NCI-H1105 treated with DMSO at 0.1 percent for 48 hours (cell line): ENCODE measurements at places on chromosomes 7 and 10.

- DNase-seq = no peak
Observed at GRCh38 chr10:123392182-123392963, 238.2 kb downstream of the BUB3 start.

DNA sequence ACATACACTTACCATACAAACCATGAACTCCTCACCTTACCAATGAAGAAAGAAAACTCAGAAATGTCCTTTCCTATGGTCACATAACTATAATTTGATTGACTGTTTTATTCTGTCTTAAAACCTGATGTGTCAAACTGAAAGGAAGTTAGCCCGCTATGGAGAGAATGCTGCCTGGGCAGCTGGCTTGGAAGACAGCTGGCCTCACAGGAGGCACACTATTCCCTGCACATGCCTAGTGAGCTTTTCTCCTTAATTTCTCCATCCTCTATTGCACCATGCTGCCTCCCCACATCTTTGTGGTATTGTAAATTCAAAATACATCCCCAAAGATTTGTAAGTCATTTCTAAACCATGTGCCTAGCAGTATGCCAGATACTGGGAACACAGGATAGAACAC is 163.3 kb downstream of the STK31 start:
- no peak for DNase-seq

GRCh38 chr7:84159435-84159834 is 35.2 kb downstream of the SEMA3A start:
- DNase-seq = peak; percentile 10

- DNase-seq = no peak
Observed at GRCh38 chr7:137886746-137887145, 40.0 kb upstream of the DGKI start.

DNA sequence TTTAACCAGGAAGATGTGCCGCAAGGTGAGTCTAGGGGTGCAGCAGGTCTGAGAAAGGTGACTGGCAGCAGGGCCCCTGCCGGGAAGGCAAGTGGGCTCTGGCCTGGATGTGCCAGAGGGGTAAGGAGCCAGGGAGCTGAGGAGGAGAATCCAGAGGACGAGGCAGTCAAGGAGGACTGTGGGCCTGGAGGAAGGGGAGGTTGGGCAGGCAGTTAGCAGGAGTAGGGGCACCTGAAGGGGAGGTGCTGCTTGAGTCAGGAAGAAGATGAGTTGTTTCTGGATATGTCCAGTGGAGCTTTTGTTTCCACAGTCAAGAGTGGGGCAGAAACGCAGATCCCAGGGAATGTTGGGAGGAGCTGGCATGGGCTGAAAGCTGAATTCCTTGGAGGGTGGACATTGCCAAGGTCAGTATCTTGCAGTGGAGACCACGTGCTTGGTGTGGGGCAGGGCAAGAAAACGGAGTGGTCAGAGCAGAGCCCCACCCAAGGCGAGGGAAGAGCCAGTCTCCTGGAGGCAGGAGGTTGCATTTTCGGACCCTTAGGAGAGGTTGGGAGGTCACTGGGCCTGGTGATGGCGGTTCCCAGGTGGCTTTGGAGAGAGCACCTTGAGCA is 34.0 kb downstream of the MINDY4 start:
- DNase-seq = no peak

DNA sequence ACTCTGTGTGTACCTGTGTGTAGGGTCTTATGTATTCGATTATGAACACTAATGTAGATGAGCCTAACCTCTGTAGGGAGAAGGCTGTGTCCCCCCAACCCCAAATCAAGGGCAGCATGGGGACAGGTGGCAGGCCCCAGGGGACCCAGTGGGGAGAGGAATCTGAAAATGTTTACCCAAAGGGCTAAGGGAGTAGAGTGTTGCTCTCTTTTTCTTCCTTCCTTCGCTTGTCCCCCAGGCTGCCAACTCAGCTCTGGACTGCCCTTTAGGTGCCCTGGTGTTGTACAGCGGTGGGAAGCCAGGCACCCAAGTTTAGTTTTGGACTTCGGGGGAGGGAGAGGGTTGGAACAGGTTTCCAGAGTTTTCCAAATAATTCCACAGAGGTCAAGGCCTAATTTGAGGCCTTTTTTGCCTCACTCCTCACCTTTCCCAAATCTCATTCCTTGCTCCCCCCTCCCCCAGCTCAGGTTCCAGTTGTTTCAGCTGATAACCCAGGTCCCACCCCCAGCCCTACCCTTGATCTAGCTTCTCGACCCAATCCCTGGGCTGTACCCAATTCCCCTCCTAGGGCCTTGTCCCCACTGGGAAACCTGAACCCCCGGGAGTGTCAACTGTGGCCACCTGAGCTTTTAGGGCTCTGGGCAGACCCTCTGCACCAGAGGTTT is 9.1 kb upstream of the PAX2 start:
- no peak for DNase-seq

GRCh38 chr10:92756201-92757065 is 66.7 kb downstream of the HHEX start:
- DNase-seq = no peak

DNA sequence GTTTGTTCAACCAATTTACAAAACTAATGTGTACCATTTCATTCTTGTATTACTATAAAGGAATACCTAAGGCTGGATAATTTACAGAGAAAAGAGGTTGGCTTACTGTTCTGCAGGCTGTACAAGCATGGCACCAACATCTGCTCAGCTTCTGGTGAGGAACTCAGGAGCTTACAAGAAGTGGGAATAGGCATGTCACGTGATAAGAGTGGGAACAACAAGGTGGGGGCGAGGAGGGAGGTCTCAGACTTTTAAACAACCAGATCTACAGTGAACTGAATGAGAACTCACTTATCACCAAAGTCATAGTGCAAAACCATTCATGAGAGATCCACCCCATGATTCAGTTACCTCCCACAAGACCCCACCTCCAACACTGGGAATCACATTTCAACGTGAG is 1178.0 kb downstream of the REEP3 start:
- no peak for DNase-seq

- peak; percentile 11 for DNase-seq
Observed at GRCh38 chr10:96612055-96612830, 25.4 kb upstream of the TM9SF3 start.

GRCh38 chr10:84563868-84564267 is 235.5 kb downstream of the CCSER2 start:
- no peak for DNase-seq

DNA sequence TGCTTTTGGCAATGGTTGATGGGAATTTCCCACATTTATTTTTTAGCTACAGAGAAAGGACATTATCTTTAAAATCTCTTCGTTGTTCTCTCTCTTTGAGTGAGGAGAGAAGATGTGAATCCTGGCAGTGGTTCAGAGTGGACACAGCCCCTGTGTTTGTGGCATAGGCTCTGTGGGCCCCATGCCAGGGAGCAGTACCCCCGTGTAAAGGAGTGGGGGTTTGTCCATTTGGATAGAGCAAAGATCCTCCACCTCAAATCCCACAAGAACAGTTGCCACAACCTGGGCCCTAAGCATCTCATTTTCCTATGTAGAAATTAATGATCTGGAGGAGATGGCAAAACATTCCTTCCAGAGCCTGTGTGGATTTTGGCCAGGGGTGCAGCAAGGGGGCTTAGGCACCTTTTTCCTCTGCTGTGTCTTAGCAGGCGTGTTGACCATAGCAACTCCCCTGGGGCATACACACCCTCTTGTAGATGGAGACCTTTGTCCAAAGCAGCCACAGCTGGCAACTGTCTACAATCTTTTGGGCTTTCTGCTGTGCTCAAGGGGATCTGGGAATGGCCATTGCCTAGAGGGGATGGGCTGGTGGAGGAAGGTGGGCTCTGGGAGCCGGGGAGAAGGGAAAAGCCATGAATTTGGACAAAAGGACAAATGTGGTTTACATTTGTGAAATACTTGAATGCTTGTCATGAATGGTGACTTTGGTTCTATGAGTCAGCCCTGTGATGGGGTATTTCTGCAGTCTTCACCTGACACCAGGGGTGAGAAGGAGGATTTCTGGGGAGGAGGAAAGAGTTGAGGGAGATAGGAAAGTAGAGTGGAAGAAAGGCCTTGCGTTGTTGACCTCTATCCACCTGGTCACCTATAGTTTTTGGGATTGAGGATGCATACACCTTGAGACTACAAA is 92.0 kb downstream of the TCF7L2 start:
- DNase-seq = no peak

DNA sequence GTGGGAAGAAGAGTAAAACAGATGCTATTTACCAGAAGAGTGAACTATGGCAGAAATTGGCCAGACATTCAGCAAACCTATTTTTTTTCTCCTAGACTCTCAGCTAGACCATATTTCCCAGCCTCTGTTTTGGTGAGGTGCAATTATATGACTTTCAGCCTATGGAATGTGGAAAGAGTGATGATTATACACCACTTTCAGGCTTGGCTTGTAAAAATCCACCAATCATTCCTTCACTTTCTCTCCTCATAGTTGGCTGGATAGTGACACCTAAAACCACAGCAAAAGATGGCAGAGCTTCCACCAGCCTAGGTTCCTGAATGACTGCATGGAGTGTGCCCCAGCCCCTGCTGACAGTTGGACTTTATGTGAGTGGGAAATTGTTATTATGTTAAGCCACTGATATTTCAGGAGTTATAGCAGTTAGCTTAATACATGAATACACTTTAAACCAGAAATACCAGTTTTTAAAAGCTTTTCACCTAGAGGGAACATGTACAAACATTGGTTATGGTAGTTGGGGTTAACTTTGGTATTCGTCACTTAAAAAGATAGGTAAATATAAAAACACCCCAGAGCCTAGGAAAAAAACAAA is 19.1 kb upstream of the TNKS2 start:
- no peak for DNase-seq

- DNase-seq = no peak
Observed at GRCh38 chr10:28922127-28922526, 244.8 kb downstream of the BAMBI start.

DNA sequence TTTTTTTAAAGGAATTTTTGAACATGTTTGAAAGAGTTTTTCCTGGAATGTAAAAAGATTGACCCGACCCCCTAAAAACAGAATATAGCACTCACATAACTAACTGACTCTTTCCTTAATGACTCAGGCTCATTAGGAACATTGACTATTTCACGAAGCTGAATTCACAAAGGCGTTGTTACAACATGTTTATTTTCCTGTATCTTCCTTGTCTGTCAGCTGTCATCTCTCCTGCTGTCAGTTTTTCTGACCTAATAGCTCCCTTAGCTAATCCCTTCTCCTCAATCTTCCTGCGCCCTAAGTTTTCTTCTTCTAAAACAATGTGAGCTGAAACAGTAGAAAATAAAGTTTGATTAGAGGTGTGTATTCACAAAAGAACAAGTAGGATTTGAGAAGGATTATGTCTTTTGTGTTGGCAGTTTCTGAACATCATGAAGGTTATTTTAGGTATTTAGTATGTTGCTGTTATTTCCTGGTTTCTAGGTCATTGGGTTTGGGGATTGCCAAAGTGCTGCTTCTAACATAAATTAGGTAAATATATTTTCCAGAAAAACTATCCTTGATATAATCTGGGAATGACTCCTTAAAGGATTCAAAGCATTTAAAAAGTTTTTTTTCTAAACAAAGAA is 4.6 kb upstream of the MDFIC start:
- no peak for DNase-seq

- peak; percentile 40 for DNase-seq
Observed at GRCh38 chr7:71612911-71613310, 481.0 kb downstream of the GALNT17 start.

DNA sequence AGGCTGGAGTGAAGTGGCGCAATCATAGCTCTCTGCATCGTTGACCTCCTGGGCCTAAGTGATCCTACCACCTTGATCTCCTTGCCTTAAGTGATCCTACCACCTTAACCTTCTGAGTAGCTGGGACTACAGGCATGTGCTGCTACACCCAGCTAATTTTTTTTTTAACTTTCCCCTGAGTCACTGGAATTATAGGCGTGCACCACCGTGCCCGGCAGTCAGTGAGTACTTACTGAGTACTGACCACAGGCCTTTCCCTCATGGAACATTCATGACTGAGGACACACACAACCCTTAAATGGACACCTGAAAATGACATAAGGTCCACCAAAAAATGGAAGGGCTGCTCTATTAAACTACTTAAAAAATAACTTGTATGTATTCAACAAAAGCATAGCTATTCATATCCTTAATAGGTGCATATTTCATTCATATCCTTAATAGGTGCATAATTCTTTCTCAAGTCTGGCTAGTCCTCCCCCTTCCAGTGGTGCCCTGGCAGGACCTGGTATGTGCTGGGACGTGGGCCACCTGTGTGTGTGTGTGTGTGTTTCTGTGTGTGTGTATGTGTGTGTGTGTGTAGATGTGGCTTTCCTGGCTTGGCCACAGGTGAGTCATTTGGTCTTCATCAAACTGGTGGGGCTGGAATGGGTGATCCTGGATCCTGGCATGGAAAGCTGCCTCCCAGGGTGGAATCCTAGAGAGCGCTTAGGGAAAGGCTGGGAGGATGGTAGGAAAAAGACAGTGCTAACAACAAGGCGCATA is 3.5 kb downstream of the FAM180A start:
- no peak for DNase-seq

GRCh38 chr7:522071-522950 is 2.7 kb upstream of the PDGFA start:
- peak; percentile 53 for DNase-seq
